ENCODE measurements at places on chromosomes 2 and 18. TPM values are rescaled to one million over a fixed set of nuclear protein-coding genes. Genes with fewer than 3 reads are reported as not detected.

DNA sequence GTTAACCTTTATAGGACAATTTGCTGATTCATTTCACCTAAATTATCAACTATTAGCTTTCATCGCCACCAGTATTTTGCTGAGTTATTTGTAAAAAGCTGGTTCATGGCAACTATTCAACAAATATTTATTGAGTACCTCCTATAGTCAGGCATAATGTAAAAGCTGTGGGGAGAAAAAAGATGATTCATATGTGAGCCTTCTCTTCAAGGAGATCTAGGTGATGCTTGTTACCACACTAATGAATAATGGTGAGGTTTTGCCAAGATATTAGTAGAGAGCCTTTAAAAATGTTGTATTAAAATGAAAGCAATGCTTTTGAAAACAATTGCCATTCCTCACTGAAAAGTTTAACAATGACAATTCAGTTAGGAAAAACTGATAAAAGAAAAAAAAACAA, 187.8 kb downstream of the ANKRD44 start:
- DNase-seq: peak; percentile 5

DNA sequence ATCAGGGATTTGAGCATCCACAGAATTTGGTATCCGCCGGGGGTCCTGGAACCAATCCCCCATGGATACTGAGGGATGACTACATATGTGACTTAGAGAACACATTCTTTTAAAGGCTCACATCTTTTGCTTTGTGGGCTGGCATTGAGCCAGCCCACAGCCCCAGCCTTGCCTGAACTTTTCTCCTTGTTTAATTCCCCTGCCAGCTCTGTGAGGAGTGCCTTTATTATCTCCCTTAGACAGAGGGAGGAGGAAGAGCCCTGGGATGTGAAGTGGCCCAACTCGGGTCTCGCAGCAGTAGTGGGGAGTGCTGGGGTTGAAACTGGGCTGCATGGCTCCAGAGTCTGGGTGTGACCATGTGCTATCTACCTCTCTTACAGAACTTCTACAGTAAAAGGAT, 7.6 kb downstream of the TTC39C start:
- peak; percentile 36 for DNase-seq

GRCh38 chr18:45806226-45806625, 19.2 kb upstream of the SIGLEC15 start:
- peak; percentile 65 for DNase-seq

GRCh38 chr2:216373896-216374295, 1.6 kb upstream of the MARCHF4 start:
- no peak for DNase-seq

Gene TRIM43
- total RNA-seq: not detected

Gene HMSD
- total RNA-seq: 0.38 TPM

GRCh38 chr2:30115141-30115980, 31.4 kb upstream of the YPEL5 start:
- peak; percentile 62 for DNase-seq

- no peak for DNase-seq
Observed at GRCh38 chr2:181051861-181052522, 71.6 kb downstream of the UBE2E3 start.

GRCh38 chr2:104487366-104487765, 366.5 kb upstream of the POU3F3 start:
- DNase-seq: no peak

DNA sequence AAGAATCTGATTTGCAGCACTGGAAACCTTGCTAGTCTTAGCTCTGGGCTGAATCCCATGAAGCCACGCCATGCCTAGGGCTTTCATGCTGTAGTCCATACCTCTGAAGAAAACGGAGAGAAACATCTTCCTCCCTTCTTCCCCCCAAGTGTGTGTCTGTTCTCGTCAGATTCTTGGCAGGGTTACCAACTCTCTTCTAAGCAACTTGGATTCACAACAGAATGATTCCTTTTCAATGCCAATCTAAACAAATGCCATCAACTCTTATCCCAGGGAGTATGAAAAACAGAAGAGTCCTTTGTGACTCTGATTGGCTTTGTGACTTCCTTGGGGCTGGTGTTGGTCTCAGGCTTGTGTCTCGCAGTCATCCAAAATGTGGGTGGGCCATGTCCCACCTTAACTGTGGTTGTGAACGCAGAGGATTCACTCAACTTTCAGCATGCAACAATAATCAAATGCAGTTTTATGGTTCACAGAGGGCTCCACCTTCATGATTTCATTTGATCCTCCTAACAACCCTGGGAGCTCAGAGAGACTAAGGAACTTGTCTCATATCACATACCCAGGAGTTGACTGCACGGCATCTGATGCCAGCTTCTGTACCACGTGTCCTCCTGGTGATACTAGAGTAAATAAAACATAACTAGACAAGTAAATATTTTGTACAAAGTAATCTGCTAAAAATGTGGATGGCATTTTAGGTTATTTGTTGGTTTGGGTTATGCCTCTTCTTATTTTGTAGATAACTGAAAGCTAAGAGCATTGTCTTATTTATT, 186.0 kb upstream of the TNP1 start:
- no peak for DNase-seq

DNA sequence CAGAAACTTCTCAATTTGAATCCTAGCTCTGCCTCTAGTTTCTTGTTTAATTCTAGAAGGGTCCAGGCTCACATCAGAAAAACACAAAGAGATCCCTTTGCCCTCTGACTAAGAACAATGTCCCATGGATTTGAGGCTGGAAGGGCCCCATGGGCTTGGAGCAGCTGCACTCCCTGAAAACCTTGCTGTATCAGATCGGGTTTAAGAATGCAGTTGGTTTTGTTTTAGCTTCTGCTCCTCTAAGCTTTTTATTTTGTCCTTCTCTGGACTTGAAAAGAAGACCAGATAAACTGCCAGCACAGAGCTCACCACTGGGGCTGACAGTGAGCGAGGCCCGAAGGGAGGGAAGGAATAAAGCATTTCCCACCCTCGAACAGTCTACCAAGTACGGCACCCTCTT, 69.2 kb upstream of the WIPF1 start:
- no peak for DNase-seq

DNA sequence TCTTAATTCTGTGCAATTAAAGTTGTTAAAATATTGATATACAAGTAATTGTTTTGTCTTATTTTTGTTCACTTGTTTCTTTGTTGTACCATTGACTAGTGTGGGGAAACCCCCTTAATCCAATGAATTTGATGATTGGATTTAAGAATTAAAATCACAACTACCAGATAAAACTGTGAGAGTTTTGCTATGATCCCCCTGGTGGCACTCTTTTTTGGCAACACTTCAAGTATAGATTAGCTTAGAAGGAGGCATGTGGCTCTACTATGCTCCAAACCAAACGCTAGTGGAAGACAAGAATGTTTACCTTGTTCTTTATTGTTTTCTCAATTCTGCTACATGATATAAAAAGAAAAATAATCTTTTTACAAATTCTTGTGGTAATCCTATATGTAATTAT, 477.8 kb upstream of the ETAA1 start:
- no peak for DNase-seq

- no peak for DNase-seq
Observed at GRCh38 chr2:111052621-111053020, 68.1 kb upstream of the BCL2L11 start.

- DNase-seq: no peak
Observed at GRCh38 chr2:197211881-197212342, 98.7 kb downstream of the ANKRD44 start.

DNA sequence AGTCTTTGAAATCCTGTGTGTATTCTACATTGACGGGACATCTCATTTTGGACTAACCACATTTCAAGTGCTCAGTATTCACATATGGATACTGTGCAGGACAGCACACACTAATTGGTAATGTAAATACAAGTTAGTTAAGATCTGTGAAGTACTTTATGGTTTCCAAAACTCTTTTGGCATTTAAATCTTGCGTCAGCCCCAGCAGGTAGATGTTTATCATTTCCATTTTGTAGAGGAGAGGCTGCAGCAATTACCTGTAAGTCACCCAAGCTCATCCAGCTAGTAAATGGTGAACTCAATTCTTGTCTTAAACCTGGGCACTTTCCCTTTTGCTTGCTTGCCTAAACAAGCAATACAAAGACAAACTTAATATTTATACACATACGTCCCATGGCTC, 1.6 kb upstream of the NAGK start:
- DNase-seq: no peak

DNA sequence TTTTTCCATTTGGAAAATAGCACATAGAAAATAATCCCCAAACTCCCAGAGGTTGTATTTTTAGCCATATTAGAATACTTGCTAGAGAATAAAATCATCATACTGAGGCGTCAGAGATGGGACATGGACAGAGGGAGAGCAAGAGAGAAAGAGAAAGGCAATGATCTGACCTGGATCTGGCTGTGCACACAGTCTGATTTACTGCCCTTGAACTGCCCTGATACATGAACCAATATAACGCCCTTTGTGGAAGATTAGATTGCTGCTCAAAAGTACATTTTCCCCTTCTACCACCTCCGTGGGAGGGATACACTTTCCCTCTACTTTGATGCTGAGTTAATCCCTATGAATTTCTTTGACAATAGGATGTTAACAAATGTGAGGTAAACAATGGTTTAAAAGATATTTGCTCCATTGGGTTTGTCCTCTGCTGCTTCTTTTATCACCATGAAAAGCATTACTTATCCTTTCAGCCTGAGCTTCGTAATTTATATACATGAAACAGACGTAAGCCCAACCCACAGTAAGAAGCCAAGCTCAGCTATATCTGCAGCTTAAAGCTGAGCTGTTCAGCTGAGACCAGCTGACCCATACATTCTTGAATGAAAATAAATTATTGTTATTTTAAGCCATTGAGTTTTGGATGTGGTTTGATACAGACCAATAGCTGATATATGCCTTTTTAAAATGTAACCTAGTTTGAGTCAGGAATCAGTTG, 1664.6 kb upstream of the CELF4 start:
- DNase-seq: no peak

Gene ICOS
- total RNA-seq: not detected
